ENCODE measurements at places on chromosomes 6 and 20. TPM values are rescaled to one million over a fixed set of nuclear protein-coding genes. Genes with fewer than 3 reads are reported as not detected.
A peak's percentile ranks its signal among the peaks of the same experiment; 100 is the strongest.

The EYS gene
- total RNA-seq: not detected

The EPHA7 gene
- 134 TPM for total RNA-seq

The DACT2 gene
- total RNA-seq: 1.1 TPM

The SYCP2L gene
- total RNA-seq: 1.1 TPM

GRCh38 chr6:138417493-138418117, 13.6 kb downstream of the HEBP2 start:
- no peak for DNase-seq
- no peak overlapping the region for H3K4me3 ChIP-seq
- H3K36me3 ChIP-seq: no peaks in the 10 kb centered on the region

GRCh38 chr6:25166955-25167748, 112.0 kb upstream of the CARMIL1 start:
- no peak overlapping the region for H3K4me3 ChIP-seq
- H3K4me1 ChIP-seq: no peaks in the 10 kb centered on the region
- H3K36me3 ChIP-seq: no peaks in the 10 kb centered on the region
- no peak for DNase-seq
- no peak overlapping the region for H3K27ac ChIP-seq
- no peaks in the 10 kb centered on the region for H3K27me3 ChIP-seq

DNA sequence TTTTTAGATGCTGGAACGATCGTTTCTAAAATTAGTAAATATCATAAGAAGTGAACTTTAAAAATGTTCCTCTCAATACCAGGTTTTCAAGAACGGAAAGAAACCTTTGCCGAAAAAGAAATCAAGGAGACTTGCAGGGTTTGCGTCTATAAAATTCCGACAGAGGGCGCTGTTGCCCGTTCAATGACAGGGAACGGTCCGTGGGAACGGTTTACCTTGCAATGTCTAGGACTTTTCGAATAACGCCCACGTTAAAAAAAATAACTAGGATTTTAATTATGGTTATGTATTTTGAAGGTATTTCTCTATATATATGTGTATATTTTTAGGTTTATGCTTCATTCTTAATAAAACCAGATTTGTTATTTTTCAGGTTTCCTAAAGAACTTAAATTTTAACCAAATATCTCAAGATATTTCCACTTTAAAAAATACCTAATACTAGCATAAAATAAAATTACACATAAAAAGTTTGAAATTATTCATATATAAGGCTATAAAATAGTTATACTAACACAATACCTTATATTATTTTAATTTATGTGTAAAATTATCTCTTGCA, 2.5 kb upstream of the TFAP2B start:
- H3K36me3 ChIP-seq: no peaks in the 10 kb centered on the region
- peak; percentile 69 for DNase-seq
- no peak overlapping the region for H3K27ac ChIP-seq
- H3K4me3 ChIP-seq: peak overlapping the region; percentile 5
- H3K4me1 ChIP-seq: no peaks in the 10 kb centered on the region

DNA sequence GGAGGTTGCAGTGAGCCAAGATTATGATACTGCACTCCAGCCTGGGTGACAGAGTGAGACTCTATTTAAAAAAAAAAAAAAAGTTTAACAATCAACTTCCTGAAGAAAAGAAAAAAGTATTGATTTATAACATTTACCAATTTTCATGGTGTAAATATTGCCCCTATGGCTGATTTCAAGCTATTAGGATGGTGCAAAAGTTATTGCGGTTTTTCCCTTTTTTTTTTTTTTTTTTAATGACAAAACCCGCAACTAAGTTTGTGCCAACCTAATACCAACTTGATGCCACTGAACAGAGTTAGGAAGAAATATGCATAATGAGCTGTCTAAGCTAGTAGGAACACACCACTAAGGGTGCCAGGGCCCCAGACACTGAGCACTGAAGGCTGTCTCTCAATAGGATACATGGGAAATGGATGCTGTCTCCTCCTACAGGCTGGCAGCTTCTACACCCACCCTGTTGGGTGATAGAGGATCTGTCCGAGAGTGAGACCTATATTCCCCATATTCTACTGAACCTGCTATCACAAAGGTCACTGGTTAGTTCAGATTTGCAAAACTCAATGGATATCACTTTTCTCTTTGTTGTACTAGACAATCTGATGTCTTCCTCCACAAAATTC, 6.5 kb upstream of the PERP start:
- H3K27me3 ChIP-seq: peaks cover 5% of the 10 kb centered on the region
- H3K4me3 ChIP-seq: no peak overlapping the region
- H3K4me1 ChIP-seq: peaks cover 3% of the 10 kb centered on the region
- H3K36me3 ChIP-seq: no peaks in the 10 kb centered on the region
- H3K27ac ChIP-seq: no peak overlapping the region

DNA sequence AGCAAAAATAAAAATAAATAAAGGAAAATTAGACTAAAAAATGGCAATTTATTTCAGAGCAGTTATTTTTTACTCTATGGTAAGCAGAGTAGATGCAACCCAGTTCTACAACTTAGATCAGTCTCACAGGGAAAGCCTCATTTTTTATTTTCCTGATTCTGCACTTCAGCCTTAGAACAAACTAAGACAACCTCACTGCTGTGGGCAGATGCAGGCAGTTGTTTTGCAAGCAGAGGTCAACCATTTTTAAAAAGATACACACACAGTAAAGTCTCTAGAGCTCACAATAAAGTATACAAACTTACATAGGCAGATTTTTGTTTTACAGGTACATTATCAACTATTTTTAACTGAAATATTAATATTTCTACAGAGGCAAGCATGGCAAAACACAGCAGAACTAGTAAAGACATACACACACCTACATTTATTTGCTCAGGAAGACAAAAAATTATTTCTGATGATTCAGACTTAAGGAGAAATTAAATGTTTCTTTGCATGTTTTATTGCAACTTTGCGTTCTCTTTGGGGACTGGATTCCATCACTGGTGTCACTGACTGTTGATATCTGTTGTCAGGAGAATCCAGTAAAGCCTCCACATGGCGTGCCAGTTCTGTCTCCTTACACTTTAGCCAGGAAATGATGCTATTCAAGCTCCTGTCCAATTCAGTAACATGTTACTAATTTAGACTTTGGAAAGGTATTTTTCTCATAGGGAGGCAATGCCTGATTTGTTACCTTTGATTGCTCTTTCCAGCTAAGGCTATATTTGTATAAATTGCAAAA, 102.7 kb downstream of the TRDN start:
- H3K4me3 ChIP-seq: no peak overlapping the region
- H3K36me3 ChIP-seq: no peaks in the 10 kb centered on the region
- H3K27ac ChIP-seq: no peak overlapping the region

DNA sequence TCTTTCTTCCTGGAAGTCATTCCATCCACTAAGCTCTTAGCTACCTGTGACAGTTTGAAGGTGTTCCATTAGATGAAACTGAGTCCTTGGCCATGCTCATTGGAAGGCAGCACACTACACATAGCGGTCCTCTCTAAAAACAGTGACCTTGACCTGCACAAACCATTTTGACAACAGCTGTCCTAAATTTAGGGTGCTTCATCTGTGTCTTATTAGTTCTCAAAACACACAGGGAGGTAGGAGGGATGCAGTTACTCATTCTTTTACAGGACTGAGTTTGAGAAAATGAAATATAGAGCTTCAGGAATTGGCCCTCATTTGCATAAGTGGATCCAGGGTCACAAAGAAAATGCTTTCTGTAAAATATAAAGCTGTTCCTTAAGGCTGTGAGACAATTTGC, 20.4 kb upstream of the MAP3K4 start:
- H3K27ac ChIP-seq: no peak overlapping the region
- H3K36me3 ChIP-seq: no peaks in the 10 kb centered on the region

DNA sequence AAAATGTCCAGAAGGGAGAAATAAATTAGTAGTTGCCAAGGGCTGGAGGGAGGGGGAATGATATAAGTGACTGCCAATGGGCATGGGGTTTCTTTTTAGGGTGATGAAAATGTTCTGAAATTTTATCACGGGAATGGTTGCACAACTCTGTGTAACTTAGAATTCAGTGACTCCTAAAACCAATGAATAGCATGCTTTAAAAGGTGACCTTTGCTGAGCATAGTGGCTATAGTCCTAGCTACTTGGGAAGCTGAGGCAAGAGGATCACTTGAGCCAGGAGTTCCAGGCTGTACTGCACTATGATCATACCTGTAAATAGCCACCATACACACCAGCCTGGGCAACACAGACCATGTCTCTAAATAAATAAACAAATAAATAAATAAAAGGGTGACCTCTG, 109.0 kb downstream of the ATG5 start:
- no peak overlapping the region for H3K27ac ChIP-seq
- no peak overlapping the region for H3K4me3 ChIP-seq
- H3K36me3 ChIP-seq: no peaks in the 10 kb centered on the region
- no peaks in the 10 kb centered on the region for H3K27me3 ChIP-seq
- DNase-seq: no peak

GRCh38 chr6:39330057-39330456, 7.6 kb upstream of the KCNK16 start:
- no peak for DNase-seq
- no peaks in the 10 kb centered on the region for H3K4me1 ChIP-seq
- no peak overlapping the region for H3K4me3 ChIP-seq
- H3K27ac ChIP-seq: no peak overlapping the region
- no peaks in the 10 kb centered on the region for H3K36me3 ChIP-seq

DNA sequence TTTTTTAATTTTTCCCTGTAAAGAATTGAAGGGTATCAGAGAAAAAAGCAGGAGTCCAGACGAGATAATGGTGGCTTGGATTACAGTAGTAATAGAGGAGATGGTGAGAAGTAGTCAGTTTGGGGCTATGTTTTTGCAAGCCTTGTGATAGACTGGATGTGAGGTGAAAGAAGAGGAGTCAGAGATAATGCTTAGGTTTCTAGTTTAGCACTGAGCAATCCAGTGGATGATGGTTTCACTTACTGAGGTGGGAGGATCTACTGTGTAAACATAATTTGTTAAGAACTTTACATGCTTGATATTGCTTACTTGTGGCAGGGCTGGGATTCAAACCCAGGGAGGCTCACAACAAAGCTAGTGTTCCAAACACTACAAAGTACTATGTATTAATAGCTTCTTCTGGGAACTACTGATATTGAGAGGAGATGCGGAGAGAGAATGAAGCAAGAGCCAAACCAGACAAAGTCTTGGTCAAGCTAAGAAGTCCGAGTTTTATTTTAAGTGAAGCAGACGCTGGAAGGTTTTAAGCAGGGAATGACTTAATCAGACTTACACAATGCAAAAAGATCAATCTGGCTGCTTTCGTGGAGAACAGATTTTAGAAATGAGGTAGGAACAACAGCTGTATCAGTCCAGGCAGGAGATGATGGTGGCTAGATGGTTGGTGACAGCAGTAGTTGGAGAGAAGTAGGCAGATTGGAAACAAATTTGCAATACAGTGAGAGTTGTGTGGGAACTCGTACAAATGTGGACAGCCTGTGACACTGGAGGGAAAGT, 58.0 kb downstream of the ZFAND3 start:
- no peak overlapping the region for H3K4me3 ChIP-seq
- no peak for DNase-seq
- peaks cover 42% of the 10 kb centered on the region for H3K4me1 ChIP-seq
- no peaks in the 10 kb centered on the region for H3K36me3 ChIP-seq

DNA sequence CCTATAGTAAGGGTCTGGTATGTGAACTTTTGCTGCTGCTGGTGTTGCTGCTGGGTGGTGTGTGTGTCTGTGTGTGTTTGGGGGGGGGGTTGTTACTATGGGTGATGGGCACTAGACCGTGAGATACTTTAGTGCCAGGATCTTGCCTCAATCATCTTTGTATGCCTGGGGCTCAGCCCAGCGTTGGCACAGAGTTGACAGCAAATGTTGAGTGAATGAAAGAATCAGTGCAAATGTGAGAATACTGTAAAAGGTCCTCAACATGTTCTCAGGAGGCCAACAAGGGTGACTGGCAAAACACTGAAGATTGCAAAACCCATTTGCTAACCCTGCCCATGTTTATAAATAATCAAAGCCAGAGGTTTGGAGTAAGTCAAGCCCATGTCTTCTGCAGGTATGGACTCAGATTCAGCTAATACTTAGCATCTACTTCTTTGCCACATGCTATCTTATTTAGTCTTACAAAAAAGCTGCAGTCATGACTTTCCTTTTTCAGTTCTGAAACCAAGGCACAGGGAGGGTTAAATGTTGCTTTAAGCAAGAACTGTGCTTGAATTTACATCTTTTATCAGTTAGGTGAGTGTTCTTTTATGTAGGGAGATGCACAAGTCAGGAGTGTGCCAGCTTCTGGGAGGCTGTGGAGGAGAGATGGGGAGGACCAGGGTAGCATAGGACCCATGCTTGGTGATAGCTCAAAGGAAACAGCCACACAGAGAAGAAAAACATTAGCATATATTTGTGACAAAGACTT, 125.3 kb upstream of the SPACA1 start:
- H3K36me3 ChIP-seq: no peaks in the 10 kb centered on the region
- H3K4me3 ChIP-seq: no peak overlapping the region
- no peak overlapping the region for H3K27ac ChIP-seq
- no peak for DNase-seq
- no peaks in the 10 kb centered on the region for H3K27me3 ChIP-seq
- no peaks in the 10 kb centered on the region for H3K4me1 ChIP-seq

DNA sequence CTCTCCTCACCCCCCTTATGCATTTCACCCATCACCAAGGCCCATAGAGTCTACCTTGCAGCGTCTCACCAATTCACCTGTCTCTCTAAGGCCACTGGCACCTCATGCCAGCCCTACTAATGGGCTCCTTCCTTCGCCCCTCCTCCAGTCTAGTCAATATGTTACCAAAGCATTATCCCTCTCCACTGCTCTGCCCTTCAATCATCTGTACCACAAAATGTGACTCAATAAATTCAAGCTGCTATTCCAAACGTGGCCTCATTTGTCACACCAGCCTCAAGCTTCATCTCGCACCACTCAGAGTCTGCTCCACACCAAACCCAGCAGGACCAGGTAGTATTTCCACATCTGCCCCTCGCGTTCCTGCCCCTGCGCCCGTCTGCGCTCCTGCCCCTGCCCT, 21.8 kb upstream of the RPS6KA2 start:
- no peak for DNase-seq
- no peaks in the 10 kb centered on the region for H3K36me3 ChIP-seq
- H3K27ac ChIP-seq: no peak overlapping the region
- no peaks in the 10 kb centered on the region for H3K4me1 ChIP-seq
- H3K27me3 ChIP-seq: no peaks in the 10 kb centered on the region

- no peaks in the 10 kb centered on the region for H3K36me3 ChIP-seq
- H3K27ac ChIP-seq: no peak overlapping the region
- no peaks in the 10 kb centered on the region for H3K4me1 ChIP-seq
- no peak overlapping the region for H3K4me3 ChIP-seq
These were observed 187.0 kb downstream of the TAF4 start for GRCh38 chr20:61878478-61879302.

DNA sequence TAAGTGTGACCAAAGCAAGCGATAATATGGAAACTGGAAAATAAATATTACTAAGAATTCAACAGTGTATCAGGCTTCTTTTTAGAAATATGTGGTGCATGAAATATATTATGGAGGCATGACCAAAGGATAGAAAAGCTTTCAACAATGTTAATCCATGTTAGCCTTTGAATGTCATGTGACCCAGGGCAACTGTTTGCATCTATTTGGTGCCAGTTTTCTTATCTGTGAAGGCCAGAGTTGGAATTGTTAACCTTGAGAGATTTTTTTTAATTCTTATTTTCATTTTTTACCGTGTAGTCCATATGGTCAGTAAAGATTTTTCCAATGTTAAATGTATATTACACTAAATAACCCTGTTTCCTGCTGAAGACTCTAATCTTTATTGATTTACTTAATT, 411.1 kb downstream of the BCKDHB start:
- H3K4me3 ChIP-seq: no peak overlapping the region
- no peaks in the 10 kb centered on the region for H3K27me3 ChIP-seq
- H3K36me3 ChIP-seq: no peaks in the 10 kb centered on the region
- no peak overlapping the region for H3K27ac ChIP-seq
- DNase-seq: no peak

Data from sigmoid colon (tissue), 7 donors.